Activated T-helper 17 cell treated with anti-CD3 and anti-CD28 coated beads, Interleukin-2, amount 50 U/mL, for 72 hours (primary cell): ENCODE measurements at places on chromosomes 3 and 15.

DNA sequence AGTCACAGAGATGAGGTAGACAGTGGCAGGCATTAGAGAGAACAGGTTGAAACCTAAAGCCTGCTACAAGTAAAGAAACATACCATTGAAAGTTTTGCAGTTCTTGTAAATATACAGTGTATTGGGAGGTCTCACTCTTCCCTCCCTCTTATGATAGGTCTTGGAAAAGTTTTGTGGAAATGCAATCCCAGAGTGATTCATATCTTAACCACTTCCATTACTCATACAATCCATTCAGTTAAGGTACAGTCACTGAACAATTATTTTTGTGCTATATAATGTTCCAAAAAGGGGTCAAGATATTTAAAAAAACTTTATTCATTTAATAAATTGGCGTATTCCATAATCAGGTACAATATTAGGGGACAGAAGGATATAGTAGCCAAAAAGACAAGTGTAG, 737.7 kb upstream of the ALCAM start:
- no peak for ATAC-seq

GRCh38 chr15:96352604-96353405, 22.3 kb downstream of the NR2F2 start:
- ATAC-seq = no peak

DNA sequence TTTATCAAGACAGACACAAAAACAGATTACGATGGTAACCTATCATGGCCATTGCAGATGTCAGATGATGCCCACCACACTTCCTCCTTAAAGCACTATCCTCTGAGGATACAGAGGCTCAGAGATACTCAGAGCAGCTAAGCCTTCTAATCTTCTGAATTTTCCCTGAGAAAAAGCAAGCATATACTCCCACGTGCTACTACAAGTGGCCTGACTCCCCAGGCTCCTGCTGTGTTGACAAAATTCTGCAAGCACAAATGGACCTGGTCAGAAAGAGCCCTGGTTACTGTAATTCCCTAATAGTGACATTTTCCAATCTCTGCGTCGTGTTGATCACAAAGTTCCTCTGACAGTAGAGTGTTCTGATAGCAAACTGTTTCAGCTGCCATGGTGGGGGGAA, 207.1 kb downstream of the KCNMB2 start:
- no peak for ATAC-seq

GRCh38 chr3:128489927-128490649, 2.9 kb downstream of the GATA2 start:
- ATAC-seq = no peak

- ATAC-seq = no peak
Observed at GRCh38 chr3:14278799-14279625, 100.4 kb downstream of the LSM3 start.

DNA sequence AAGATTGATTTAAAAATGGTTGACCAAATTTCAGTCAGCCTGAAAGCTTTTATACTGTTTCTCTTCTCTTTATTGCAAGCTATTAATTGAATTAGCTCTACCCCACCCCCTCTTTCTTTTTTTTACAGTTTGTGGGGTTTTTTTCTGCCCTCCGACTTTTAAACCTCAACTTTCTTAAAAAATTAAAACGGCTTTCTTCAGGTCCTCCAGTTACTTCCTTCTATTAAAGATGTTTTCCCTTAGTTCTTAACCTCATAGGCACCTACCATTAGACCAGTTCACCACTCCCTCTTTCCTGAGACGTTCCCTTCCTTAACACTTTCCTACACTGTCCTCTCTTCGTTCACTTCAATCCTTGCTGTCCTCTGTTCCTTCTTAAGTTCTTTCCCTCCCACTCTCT, 52.4 kb downstream of the ATP8B4 start:
- ATAC-seq = no peak

- ATAC-seq = no peak
Observed at GRCh38 chr15:23758891-23759290, 71.8 kb upstream of the NDN start.

DNA sequence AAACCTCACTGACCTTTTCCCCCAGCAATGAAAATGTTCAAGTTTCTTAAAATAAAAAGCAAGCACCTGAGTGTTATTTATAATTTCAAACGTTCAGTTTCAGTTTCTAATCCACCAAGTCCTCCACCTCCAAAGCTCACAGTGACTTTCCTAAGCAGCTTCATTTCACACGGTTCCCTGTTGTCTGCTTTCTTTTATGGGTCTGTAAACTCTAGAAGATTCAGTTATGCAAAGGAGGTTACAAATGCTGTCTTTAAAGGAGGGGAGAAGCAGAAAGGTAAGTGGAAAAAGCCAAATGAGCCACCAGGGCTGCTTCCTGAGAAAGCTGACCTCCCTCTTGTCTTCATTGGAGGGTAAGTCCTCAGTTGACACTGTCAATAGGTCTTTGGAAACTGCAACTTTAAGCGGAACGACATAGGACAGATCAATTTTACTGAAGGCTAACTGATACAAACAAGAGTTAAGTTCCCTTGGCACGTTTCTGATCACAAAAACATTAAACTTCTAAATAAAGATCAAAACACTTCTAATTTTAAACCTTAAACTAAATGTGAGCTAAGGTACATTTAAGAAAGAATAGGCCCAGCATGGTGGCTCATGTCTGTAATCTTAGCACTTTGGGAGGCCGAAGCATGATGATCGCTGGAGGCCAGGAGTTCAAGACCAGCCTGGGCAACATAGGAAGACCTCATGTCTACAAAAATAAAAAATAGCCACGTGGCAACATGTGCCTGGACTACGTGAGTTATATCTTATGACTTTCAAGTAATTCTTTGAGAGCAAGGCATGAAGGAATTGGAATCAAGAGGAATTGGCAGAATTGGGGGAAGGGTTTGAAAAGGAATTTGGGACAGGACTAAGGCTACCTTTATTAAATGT, 151.9 kb upstream of the UBE2E1 start:
- ATAC-seq = no peak

- ATAC-seq = no peak
Observed at GRCh38 chr3:1805331-1805730, 293.3 kb upstream of the CNTN4 start.

DNA sequence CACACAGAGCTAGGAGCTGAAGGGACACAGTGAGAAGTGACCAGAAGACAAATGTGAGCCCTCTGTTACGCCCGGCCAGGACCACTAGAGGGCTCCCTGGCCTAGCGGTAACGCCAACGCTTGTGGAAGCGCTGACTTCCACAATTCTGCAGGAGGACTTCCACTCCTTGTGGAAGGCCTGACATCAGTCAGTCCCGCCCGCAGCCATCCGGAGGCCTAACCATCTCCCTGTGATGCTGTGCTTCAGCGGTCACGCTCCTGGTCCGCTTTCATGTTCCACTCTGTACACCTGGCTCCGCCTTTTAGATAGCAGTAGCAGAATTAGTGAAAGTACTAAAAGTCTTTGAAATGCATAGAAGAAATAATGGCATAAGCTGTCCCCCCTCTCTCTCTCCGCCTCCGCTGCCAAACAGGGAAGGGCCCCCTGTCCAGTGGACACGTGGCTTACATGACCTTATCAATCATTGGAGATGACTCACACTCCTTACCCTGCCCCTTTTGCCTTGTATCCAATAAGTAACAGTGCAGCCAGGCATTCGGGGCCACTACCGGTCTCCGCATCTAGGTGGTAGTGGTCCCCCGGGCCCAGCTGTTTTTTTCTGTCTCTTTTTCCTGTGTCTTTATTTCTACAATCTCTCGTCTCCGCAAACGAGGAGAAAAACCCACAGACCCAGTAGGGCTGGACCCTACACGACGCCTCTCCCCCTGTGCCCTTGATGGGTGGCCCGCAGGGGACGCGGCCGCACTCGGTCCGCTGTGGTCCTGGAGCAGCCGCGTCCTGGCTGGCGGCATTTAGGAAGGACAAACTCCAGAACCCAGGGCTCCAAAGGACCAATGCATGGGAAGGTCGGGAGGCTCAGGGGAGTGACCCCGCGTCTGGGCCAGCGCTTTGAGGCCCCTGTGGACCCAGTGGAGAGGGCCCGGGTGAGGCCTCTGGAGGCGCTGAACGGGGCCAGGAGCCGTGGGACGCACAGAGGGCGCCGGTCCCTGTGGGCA, 27.0 kb upstream of the RPL32 start:
- peak; percentile 86 for ATAC-seq

GRCh38 chr3:24047513-24047912, 102.4 kb downstream of the NR1D2 start:
- ATAC-seq = peak; percentile 5

GRCh38 chr3:29100292-29100691, 180.6 kb upstream of the RBMS3 start:
- ATAC-seq = no peak

DNA sequence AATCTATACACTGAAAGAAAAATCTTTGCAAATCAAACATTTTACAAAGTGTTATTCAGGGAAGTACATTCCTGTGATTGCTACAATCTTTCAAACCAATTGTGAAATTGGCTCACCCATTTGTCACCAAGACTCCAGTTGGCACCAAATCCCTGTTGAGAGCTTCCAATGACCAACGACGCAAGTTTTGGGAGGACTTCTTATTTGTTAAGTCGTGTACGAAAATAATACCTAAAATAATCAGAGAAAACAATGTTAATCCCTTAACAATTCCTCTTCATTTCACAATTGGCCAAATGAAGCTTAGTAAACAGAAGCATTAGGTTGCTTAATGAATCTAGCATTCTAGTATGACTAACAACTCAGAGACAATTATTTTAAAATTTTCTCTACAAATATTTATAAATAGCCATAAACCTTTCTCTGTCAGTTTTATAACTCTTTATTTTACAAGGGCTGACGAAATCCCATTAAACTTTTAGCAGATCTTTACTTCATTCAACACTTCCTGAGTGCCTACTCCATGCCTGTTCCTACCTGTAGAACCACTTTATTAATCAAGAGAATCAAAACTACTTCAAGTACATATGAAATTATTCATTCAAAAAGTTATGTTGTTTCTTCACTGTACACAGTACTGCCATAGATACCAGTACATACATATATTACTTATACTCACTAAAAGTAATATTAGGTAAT, 24.0 kb upstream of the HGD start:
- no peak for ATAC-seq

DNA sequence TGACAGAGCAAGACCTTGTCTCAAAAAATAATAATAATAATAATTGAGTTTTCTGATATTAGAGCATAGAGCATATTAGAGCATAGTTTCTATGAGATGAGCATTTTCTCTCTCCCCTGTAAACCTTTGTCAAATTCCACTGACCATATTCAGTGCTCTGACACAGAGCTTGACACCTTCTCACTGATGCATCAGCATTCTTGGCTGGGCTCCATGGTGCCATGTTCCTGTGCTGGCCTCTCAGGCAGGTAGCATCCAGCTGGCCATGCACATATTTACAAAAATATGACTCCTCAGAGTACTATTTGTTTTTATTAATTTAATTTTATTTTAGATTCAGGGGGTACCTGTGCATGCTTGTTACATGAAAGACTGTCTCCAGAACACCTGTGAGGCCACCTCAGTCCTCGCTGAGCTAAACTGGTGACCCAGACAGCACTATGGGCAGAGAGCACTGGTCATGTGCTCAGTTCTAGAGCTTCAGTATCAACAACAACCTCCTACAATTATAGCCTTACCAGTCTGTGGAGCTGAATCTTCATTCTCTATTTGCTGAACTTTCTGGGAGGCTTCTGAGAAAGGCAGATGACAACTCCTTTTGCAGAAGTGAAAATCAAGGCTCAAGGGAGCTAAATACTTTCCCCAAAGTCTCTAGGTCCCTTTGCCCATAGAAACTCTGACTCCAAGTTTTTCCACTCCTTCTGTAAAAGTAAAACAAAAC, 21.6 kb upstream of the SLC28A2 start:
- ATAC-seq = no peak

GRCh38 chr3:58200846-58201355, 9.9 kb downstream of the DNASE1L3 start:
- ATAC-seq = no peak

DNA sequence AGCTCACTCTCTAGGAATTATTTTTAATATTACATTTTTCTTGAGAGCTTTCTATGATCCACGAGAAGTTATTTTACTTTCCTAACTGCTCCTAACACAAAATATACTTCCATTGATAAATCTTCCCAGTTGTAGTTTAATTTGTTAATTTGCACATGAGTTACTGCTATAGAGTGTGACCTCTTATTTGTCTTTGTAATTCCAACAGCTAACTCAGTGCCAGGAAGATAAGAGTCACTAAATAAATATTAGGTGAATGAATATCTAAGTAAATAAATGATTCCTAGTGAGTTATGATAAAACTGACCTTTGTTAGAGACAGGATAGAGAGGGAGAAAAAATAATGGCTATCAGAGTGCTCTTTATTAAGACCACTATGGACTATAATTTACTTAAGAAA, 319.9 kb downstream of the NAALADL2 start:
- ATAC-seq = no peak

DNA sequence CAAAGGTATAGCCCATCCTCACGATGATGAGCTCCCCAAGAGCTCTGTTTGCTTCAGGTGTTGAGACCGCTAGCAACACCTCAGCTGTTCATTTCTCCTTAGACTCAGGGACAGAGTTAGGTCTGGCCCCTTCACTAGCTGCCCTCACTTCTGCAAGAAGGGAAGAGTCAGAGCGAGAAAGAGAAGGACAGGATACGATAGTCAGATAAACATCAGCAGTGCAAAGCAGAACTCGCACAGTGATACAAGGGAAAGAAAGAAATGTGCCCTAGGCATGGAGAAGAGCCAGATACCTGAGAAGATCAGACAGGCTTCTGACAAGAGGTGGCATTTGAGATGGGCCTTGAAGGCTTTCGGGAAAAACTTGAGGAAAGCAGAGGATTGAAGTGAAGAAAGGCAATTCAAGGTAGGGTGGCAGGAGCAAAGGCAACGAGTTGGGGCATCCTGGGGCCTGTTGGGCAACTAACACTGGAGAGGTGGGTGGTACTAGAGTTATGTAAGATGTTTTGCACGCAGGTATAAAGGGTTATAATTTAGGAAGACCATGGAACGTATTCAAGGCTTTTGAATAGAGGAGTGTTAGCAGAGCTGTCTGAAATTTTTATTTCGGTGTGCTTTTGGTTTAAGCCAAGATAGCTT, 106.0 kb downstream of the PGPEP1L start:
- peak; percentile 51 for ATAC-seq

- ATAC-seq = peak; percentile 32
Observed at GRCh38 chr15:40695469-40695890, 506 bp downstream of the RAD51 start.

DNA sequence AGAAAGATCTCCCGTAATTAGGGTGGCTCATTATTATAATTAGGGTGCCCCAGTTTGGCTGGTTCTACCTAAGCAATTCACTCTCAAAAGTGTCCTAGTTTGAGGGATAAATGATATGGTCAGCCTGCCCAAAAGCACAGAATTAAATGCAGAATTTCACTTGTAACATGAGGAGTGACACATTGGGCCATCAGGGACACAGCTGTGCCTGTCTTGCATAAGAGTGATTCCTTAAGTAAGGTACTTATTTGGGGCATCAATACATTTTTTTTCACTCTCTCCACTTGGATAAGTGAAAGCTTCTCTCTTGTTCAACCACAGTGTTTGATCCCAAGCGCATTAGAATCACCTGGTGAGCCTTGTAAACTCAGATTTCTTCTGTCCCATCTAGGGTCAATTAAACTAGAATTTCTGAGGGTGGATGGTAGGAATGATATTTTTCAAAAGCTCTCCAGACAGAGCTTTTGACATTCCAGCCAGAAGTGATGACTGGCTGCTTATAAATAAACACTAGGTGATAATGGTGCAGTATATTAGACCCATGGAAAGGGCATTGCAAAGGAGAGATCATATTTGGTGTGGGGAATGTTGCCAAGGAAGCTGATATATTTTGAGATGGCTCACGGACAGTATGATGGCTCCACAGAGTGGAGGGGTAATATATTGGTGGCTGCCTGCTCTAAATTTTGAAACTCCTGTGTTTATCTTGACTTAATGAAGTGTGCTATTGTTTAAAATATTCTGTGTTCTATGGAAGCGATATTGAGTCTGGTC, 458.1 kb upstream of the RASGRP1 start:
- no peak for ATAC-seq

GRCh38 chr3:142896201-142896755, 7.4 kb upstream of the PCOLCE2 start:
- ATAC-seq = no peak
